ENCODE measurements at places on chromosomes 7 and 10.

- no peak for DNase-seq
These were observed 28.0 kb upstream of the CPN1 start for GRCh38 chr10:100109670-100110069.

DNA sequence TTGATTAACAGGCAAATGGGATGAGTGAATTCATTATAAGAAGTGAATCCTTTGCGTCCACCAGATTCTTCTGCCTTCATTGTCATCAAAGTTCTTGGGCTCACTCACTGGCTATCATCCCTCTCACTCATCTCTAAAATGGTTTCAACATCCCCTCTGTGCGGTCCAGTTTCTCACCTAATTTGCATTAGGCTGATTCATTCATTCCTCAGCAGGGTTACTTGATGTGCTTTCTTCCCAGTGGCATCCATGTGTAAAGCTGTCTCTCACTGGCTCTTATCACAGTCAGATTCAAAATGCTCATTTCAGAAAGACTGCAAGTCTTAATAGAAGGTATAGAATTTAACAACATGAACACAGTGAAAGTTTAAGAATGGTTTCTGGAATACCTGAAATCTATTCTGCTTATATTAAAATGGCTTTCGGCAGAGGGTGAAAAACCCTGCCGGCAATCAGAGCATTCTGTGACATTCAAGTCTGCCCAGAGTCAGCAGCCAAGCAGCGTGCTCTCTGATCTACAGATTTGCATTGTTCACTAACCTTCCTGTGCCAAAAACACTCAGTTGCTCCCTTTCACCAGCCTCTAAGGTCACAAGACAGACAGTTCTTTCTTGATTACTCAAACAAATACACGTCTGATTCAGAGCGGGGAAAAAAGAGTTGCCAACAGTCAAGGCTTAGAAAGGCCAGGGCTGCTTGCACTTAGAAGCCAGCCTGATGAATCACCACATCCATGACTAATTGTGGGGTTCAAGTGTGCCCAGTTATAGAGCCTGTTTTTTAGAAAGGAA, 106.7 kb downstream of the TES start:
- DNase-seq = no peak

DNA sequence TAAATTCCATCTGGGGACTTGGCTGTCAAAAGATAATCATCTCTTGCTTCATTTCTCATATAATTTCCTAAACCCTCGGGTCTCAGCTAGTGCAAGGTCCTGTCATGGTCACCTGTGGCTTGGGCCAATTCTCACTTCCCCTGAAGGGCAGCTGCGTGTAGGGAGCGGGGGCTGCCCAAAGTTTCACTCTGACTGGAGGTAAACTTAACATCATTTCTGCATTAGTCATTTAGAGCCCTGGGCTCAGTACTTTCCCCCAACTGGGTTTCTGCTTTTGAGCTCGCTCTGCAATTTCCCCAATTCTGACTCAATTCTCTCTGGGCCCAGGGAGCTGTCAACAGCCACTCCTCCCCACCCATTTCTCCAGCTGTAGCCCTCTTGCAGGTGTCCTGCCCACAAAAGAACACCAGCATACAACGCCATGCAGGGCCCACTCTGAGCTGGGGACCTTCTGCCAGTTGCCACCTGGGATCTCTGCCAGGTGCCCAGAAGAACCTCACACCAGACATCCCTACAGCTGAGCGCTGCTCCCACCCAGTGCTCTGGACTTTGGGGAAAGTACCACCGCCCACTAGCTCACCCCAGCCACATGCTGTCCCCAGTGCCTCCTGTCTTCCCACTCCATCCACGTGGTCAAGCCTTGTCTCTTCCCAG, 37.9 kb downstream of the VOPP1 start:
- no peak for DNase-seq

DNA sequence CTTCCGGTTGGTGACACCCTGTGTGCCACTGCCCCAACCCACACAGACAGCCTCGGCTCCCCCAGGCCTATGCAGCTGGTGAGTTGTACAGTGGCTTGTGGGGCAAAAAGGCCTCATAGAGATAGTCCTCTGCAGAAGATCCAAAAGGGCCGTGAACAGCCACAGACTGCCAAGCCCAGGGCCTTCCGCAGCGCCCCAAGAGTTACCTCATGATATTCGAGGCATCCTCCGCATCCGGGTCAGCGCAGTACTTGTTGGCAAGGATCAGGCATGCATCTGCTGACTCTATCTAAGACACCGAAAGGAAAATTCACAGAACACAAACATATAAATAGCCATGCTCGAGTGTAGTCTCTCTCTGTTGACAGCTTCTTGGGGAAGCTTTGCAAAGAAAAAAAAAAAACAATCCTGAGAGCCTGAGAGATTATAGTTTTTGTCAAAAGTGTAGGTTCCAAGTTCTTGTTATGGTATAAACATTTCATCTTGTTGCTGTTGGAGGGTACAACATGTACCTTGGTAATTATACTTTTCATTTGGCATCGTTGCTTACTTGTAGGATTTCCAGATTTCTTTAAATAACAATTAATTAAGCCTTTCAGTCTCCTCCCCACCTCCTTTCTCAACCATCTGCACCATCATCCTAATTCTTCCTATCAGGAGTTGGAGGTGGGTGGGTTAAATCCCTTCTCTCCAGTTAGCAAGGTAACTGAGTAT, 553.0 kb downstream of the KCNMA1 start:
- no peak for DNase-seq

DNA sequence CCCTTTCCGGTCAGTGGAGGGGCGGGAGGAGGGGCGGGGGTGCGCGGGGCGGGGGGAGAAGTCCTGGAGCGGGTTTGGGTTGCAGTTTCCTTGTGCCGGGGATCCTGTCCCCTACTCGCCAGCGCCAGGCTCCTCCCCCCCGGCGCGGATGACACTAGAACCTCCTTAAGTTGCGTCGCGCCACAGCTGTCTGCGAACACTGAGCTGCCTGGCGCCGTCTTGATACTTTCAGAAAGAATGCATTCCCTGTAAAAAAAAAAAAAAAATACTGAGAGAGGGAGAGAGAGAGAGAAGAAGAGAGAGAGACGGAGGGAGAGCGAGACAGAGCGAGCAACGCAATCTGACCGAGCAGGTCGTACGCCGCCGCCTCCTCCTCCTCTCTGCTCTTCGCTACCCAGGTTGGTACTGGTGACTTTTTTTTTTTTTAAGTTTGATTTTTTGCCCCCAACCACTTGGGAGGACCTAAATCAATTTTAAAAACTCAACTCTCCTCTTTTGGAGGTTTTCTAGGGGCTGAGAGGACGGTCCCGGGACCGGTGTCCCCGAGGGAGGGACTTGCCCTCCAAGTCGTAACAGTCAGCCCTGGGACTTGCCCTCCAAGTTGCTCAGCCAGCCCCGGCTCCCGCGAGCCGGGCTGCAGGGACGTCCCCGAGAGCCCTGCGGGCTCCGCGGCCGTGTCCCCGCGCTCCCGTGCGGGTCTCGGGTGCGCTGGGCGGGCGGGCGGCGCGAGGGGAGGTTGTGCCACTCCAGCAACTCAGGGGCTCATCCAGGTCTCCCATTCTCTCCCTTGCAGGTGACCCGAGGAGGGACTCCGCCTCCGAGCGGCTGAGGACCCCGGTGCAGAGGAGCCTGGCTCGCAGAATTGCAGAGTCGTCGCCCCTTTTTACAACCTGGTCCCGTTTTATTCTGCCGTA, at the start of gene GATA3:
TSS of gene GATA3 (plus strand) at position 195 of the 914 bp plus-strand sequence. CDS start 968 bp downstream, outside the sequence.
- no peak for DNase-seq

- DNase-seq = no peak
These were observed 457 bp downstream of the NSUN5 start for GRCh38 chr7:73308074-73308664.

- DNase-seq = no peak
These were observed 149.0 kb downstream of the NRCAM start for GRCh38 chr7:108307194-108307593.

- DNase-seq = no peak
These were observed 840 bp upstream of the ATP6V0A4 start for GRCh38 chr7:138798836-138799235.

GRCh38 chr7:129947049-129947448, 5.7 kb downstream of the UBE2H start:
- no peak for DNase-seq

GRCh38 chr7:155338632-155339320, 41.1 kb downstream of the INSIG1 start:
- no peak for DNase-seq

- no peak for DNase-seq
These were observed 189.9 kb downstream of the TCERG1L start for GRCh38 chr10:131121511-131122035.

DNA sequence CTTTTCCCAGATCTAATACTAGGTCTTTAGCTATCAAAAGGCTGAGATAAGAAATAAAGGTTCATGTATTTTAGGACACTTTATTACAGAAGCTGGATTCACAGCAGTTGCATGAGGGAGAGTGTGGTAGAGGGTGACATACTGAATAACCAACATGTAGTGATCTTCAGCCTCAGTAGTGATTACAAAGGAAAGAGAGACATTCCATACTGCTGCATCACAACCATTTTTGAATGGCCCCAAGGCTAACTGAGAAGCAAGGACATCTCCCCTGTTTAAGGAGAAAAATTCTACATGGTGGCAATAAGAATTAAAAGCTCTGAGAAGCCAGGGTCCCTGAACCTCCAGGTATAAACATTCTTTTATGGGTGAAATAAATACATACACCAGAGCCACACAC, 35.3 kb downstream of the COG5 start:
- no peak for DNase-seq

- DNase-seq = no peak
These were observed 12.9 kb downstream of the INSIG1 start for GRCh38 chr7:155310425-155311114.

GRCh38 chr10:7445474-7446185, 34.8 kb upstream of the SFMBT2 start:
- DNase-seq = no peak

GRCh38 chr10:71939304-71939703, 24.9 kb upstream of the CHST3 start:
- no peak for DNase-seq

GRCh38 chr10:130636313-130636930, 500.2 kb downstream of the GLRX3 start:
- DNase-seq = no peak

DNA sequence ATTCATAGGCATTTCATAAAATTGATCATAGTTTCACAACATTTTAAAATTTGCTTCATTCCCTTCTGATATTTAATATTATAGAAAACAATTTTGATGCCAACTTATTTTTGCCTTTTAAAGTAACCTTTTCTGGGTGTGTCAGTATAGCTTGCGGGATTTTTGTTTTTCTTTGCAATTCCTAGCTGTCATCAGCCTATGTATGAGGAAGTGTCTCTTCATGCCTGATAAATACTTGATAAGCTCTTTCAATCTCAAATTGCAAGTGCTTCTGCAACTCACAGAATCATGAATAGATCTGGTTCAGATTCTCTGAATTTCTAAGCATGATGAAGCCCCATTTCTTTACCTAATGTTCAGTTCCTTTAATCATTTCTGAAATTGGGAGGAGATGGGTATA, 28.0 kb upstream of the ARHGAP21 start:
- no peak for DNase-seq

GRCh38 chr10:34348021-34348420, 467.1 kb downstream of the PARD3 start:
- no peak for DNase-seq

Measured in stimulated activated CD8-positive, alpha-beta memory T cell treated with anti-CD3 and anti-CD28 coated beads, Interleukin-2, amount 100 ng/mL, for 1 hour (primary cell).